GM12864 (cell line): ENCODE measurements at places on chromosomes 12 and 14.
A peak's percentile ranks its signal among the peaks of the same experiment; 100 is the strongest.

GRCh38 chr12:120981407-120981941, 3.1 kb downstream of the HNF1A start:
- DNase-seq = no peak

GRCh38 chr14:77222546-77223225, 41.1 kb downstream of the TMEM63C start:
- no peak for DNase-seq

DNA sequence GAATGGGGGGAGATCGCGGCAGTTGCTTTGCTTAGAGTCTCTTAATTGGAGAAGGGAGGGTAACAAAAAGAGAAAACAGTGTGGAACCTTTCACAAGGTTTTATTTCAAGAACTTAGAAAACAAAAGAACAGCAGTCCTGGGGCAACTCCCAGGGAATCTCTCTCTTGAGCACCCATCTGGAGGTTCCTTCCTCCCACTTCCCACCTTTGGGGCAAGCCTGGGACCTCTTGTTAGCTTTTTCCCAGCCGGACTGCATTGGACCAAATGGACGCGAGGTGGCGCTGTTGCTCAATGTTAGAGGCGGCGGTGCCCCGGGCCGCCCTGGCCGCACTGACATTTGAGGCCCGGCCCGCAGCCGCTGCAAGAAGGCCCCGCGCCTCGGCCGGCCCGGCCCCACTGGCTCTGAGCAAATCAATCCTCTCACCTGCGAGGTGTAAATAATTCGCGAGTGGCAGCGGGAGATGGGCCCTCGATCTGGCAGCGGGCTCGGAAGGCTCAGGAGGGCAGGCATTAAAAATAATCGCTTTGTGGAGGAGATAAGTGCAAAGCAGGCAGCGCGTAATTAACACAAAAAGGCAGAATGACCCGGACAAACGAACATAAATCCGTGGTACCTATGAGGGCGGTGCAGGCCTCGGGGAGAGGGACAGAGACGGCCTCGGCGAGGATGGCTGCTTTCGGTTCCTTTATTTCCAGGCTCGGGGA, 2.8 kb upstream of the HOXC8 start:
- DNase-seq = no peak

DNA sequence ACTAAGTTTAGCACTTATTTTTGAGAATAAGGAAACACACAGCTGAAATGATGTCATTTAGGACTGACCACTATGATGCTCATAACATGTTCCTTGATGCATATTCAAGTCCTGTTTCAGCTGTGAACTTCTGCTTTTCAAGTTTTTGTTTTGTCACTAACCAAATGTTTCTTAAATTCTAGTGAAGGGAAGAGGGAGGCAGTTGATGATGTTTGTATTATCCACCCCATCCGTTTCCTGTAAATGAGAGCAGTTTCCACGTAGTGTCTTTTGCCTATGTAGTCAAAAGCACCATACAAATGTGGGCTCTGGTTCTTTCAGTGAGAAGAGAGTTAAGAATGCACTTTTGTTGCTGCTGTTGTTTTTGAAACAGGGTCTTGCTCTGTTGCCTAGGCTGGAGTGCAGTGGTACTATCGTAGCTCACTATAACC, 491.8 kb downstream of the PCNX1 start:
- peak; percentile 83 for DNase-seq

DNA sequence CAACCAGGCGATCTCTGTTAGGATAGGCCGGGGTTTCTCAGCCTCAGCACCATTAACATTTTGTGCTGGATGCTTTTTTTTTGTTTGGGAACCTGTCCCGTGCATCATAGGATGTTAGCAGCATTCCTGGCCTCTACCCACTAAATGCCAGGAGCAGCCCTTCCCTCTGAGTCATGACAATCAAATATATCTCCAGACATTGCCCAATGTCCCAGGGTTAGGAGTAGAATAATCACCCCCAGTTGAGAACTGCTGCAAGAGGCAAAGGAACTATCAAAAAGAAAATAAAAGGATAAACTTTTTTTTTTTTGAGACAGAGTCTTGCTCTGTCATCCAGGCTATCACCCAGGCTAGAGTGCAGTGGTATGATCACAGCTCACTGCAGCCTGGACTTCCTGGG, 76.0 kb downstream of the ACACB start:
- DNase-seq = no peak

DNA sequence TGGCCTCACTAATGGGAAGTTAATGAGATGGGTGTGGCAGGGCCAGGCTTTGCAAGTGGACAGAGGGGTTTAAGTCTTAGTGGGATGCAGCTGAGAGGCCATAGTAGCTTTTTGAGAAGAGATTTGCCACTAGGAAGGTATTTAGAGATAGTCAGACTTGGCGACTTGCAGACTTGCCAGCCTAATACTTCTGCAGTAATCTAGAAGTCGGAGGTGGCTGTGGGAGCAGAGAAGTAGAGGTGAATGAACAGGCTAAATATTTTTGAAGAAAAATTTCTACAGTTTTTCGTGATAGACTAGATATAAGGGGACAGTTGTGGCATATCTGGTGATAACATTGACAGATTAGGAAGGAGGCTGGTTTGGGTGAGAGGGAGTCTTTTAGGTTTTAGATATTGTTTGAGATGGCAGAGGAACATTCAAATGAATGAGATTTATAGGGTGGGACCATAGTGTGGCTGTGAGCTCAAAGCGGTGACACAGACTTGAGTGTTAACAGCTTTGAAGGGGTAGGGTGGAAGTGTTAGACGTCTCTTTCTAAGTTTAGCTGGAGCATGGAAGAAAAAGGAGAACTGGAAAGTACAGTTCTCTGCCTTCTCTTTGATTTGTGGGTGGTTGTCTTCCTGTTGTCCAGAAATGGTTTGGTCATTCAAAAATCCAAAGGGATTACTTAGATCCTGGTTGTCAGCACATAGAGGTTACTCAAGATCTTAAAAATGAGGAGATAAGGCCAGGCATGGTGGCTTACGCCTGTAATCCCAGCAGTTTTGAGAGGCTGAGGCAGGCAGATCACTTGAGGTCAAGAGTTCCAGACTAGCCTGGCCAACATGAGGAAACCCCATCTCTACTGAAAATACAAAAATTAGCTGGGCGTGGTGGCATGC, 44.9 kb downstream of the MAPKAPK5 start:
- no peak for DNase-seq

DNA sequence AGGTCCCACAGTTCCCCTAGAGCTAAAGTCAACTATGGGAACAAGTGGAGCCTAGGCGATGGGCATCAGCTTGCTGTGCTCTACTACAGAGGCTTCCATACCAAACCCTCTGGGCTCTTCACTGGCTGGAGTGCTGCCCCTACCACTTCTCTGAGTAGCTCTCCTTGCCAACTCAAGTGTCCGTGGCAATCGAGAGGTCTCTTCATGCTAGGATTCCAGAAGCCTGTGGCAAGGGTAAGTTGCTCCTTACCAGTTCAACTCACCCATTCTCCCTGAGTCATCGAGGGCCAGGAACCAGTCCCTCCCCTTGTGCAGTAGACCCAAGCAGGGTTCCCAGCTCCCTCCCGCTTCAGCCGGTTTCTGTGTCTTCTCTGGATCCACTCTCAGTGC, 76.1 kb downstream of the GALC start:
- no peak for DNase-seq

GRCh38 chr12:65532764-65533163, 254.3 kb downstream of the MSRB3 start:
- no peak for DNase-seq

DNA sequence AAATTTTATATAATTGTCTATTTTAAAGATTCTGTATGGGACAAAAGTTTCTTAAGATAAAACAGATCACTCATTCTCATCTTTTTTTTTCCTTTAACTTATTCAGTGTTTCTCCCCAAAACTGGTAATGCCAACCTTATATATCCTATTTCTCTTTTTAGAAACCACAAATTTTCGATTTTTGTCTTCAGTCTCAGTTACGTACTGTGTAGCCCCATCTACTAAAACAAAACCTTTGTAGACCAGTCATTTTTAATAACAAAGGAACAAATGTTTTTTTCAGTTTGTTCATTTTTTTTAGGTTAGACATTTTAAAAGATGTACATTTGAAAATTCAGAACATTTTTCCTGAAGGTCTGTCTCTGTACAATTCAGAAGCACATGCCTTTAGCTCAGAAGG, 18.2 kb downstream of the PNMA1 start:
- no peak for DNase-seq

GRCh38 chr12:116381240-116381743, 103.8 kb upstream of the MED13L start:
- DNase-seq = no peak

GRCh38 chr12:78155546-78155945, 324.9 kb downstream of the NAV3 start:
- DNase-seq = no peak

DNA sequence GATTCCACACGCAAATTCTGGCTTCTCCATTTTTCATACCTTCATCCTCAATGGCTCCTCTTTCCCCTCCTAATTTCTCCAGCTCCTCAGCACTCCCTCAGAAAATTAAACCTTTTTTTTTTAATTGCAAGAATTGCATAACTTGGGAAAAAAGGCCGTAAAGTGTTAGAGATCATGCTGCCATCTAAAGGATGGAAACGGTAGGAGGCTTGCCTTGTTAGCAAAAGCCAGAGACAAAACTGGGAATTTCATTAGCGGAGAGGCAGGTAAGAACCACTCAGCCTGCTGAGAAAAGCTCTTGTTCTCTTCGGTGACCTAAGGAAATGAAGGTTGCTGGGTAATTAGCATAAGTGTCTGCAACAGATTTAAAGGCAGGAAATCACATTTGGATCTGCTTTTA, 204.3 kb downstream of the AEBP2 start:
- no peak for DNase-seq

DNA sequence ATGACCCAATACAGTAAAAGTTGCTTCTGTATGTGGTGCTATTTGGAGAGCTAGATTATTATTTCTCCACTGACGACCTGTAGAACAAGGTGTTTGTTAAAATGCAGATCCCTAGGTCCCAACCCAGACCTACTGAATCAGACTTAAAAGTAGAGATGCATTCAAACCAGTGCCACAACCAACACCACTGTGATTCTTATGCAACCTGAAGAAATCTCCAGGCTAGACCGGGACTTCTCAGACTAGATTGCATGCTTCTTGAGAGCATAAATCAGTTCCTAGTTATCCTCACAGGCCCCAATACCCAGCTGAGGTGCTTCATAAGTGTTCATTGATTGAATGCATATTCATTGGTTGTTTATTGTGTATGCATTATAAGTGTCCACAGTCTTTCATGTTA, 78.2 kb downstream of the SPTSSA start:
- no peak for DNase-seq

GRCh38 chr14:104875412-104875751, 10.3 kb downstream of the CEP170B start:
- no peak for DNase-seq

DNA sequence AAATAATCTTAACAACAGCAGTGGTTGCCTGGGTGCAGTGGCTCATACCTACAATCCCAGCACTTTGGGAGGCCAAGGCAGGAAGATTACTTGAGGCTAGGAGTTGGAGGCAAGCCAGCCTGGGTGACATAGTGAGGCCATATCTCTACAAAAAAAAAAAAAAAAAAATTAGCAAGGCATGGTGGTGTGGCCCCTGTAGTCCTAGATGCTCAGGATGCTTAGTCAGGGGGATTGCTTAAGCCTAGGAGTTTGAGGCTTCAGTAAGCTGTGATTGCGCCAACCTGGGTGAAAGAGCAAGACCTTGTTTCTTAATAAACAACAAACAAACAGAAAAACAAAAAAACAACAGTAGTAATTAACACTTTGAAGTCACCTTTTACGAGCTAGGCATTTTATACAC, 642 bp upstream of the ACSM4 start:
- no peak for DNase-seq

DNA sequence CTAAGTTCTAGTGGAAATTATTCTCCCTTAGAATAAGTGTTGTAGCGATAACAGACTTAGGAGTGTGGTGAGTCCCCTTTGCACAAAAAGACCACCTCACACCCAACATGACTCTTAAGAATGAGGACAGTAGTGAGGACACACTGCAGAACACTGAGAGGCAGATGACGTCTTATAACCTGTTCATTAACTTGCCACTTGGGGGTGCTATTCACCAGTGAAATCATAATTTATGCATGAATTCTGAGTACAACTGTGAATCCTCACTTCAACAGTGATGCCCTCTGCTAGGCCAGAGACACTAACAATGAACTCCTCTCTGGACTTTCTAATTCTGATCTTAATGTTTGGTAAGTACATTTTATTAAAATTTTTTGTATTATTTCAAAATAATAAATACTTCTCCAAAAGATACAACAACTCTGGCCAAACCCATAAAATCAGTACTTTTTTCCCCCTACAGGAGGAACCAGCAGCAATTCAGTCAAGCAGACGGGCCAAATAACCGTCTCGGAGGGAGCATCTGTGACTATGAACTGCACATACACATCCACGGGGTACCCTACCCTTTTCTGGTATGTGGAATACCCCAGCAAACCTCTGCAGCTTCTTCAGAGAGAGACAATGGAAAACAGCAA, 274.7 kb downstream of the DAD1 start:
- DNase-seq = peak; percentile 40

GRCh38 chr12:12985817-12986408, 14.2 kb downstream of the HEBP1 start:
- DNase-seq = no peak

DNA sequence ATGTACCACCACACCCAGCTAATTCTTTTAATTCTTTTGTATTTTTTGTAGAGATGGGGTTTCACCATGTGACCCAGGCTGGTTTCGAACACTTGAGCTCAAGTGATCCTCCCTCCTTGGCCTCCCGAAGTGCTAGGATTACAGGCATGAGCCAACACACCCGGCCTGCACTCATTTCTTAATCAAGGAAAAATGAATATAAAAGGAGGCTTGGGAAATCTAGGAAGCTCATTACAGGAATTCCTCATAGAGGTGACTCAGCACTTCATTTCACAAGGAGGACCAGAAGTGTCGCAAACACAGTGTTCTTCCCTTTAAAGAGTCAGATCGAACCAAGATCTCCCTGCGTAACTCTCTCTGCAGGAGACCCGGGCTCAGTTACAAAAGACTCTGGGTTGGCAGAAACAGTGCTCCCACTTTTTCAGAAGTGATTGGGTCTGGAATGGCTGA, 30.3 kb downstream of the NFKBIA start:
- DNase-seq = no peak

- no peak for DNase-seq
Observed at GRCh38 chr12:51439330-51439729, 14.7 kb downstream of the SLC4A8 start.

GRCh38 chr12:123140676-123141614, 9.9 kb downstream of the PITPNM2 start:
- DNase-seq = no peak

DNA sequence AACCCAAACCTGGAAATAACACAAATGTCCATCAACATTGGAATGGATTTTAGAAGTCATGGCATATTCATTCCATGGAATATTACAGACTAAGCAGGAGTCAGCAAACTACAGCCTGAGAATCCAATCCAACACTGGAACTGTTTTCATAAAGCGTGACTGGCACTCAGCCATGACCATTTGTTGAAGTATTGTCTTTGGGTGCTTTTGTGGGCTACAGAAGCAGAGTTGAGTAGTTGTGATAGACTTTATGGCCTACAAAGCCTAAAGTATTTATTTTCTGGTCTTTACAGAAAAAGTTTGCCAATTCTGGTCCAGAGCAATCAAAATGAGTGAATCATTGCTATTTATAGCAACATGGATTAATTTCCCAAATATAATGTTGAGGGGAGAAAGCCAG, 34.5 kb upstream of the FRS2 start:
- no peak for DNase-seq
